ENCODE measurements at places on chromosomes 6 and 20.

DNA sequence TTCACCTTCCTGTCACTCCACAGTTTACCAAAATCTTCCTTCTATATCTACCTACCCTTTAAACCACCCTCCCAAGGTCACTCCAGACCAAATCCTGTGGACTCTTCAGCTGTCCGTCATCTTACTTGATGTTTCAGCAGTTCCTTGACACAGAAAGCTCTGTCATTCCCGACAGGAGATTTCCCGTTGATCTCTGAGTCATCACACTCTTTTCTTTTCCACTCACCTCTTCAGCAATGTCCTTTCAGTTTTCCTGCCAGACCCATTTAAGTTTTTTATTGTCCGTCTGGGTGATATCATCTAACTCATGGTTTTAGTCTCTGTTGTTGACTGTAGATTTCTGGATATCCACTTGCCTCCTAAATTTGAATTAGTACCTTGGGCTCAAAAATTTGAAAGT, 69.9 kb upstream of the SCGN start:
- DNase-seq: no peak

- DNase-seq: no peak
These were observed 349.2 kb downstream of the TPBG start for GRCh38 chr6:82712826-82713225.

DNA sequence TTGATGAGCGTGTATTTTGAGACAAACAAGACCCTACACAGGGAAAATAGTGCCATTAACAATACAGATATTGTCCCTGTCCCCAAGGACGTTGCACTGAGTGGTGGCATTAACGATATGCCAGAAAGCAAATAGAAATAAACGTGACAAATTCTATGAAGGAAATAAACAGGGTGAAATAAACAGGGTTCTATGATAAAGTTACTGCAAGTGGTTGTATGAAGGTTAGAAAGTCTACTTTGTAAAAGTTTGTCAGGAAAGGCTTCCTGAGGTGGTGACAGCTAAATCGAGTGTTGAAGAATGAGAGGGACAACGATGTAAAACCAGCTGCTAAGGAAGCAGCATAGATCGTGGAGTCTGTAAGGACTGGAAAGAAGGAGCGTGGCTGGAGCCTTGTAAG, 380.2 kb downstream of the LAMA2 start:
- DNase-seq: no peak

GRCh38 chr6:167285077-167285770, 5.9 kb upstream of the UNC93A start:
- no peak for DNase-seq

DNA sequence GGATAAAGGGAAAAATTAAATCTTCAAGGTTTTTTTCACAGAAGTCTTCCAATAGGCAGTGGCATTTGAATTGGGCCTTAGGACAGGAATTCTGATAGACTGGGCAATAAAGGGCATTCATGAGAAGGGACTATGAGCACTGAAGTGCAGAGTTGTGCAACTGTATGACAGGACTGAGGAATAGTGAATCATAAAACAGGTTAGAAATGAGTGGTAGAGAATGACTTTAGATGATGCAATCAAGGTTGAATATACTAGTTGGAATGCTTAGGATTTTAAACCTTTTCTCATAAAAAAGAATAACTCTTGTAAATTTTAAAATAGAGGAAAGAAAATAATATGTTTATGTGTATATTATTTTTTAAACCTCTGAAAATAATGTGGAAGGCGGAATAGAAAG, 944.7 kb downstream of the PHF3 start:
- no peak for DNase-seq

DNA sequence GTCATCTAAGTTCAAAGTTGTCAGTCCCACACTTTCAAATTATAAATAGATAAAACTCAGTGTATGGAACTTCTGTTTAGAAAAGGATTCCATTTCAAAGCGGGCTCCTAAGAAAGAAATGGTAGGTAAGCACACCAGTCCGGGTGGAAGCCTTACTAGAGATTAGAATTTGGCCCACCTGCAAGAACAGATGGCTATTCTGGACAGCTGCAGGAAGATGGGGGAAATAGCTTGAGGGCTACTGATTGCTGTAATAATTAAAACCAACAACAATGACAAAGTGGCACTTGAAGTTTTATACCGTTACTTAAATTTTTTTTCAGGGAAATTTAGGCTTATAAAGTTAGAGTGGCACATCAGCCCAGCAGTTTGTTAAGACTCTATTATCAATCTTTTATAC, 83.3 kb downstream of the HIVEP2 start:
- no peak for DNase-seq

- DNase-seq: no peak
These were observed 6.4 kb downstream of the SLC22A2 start for GRCh38 chr6:160252073-160252813.

GRCh38 chr6:28429781-28430180, 13.5 kb downstream of the ZSCAN23 start:
- no peak for DNase-seq

DNA sequence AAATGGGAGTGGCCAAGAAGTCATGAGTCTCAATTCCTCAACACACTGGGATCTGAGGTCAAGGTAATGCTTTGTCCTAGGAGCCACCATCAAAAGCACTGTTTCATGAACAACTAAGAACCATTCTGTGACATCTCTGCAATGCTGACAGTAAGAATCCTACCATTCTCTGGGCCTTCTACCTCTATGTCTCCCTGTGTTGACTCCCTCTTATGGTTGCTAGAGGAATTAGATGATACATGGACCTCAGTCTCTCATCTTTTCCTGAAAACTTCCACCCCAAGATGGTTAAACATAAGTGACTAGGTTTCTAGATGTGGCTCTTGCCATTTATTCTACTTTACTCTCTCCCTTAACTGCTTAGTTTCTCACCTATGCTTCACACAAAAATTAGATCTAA, 9.1 kb downstream of the MTRF1L start:
- DNase-seq: no peak

- DNase-seq: peak; percentile 60
These were observed 8.8 kb downstream of the DEFB129 start for GRCh38 chr20:235891-236290.

DNA sequence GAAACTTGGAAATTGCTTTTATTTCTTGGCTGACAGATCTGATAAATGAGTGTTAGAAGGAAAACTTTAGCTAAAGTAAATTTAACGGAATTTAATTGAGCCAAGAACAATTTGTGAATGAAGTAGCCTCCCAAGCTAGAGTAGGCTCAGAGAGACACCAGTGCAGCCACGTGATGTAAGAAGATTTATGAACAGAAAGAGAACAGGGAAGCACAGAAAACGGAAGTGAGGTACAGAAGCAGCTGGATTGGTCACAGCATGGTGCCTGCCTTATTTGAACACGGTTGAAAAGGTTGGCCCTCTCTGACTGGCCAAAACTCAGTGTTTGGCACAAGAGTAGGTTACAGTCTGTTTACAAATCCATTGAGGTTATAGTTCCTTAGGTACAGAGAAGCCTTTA, 29.5 kb upstream of the IFNGR1 start:
- peak; percentile 76 for DNase-seq
